ENCODE measurements at places on chromosomes 2 and 18. TPM values are rescaled to one million over a fixed set of nuclear protein-coding genes. Genes with fewer than 3 reads are reported as not detected.

GRCh38 chr18:56637711-56638231, 621 bp downstream of the TXNL1 start:
- no peak for DNase-seq
- peaks cover 2% of the 10 kb centered on the region for H3K36me3 ChIP-seq
- H3K4me1 ChIP-seq: peaks cover 39% of the 10 kb centered on the region
- H3K4me3 ChIP-seq: peak overlapping the region; percentile 99
- H3K27ac ChIP-seq: peak overlapping the region; percentile 99

Gene PROKR1
- not detected for total RNA-seq

DNA sequence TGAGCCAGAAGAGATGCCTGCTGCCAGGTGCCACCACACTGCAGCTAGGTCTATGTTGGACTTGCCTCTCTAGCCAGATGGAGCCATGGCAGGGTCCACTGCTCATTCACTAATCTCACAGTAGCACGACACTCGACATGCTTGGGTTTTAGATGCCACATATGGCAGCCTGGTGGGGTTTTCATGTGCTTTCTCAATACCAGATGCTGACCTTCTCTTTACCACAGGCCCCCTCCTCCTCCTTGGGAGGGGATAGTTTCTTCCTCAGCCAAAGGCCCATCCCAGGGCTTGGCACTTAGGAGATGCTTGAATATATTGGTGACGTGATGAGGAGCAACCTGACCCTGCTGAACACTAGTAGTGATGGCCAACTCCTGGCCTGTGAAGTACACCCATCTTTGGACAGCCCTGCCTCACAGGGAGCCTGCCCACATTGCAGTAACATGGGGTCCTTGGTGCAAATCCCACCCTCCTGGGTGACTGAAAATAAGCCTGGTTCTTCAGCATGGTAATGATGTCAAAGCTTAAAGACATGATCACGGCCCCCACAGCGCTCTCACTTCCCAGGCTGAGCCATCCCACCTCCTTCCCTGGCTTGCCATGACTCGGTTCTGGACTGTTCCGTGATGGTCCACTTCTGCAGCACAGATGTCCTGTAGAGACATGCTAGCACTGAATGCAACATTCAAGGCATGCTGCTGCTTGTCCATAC, 227.5 kb downstream of the SH3RF3 start:
- no peaks in the 10 kb centered on the region for H3K27me3 ChIP-seq
- peak; percentile 42 for DNase-seq
- peaks cover 31% of the 10 kb centered on the region for H3K4me1 ChIP-seq
- no peak overlapping the region for H3K4me3 ChIP-seq

Gene ADD2
- not detected for total RNA-seq

Gene AQP12A
- not detected for total RNA-seq

DNA sequence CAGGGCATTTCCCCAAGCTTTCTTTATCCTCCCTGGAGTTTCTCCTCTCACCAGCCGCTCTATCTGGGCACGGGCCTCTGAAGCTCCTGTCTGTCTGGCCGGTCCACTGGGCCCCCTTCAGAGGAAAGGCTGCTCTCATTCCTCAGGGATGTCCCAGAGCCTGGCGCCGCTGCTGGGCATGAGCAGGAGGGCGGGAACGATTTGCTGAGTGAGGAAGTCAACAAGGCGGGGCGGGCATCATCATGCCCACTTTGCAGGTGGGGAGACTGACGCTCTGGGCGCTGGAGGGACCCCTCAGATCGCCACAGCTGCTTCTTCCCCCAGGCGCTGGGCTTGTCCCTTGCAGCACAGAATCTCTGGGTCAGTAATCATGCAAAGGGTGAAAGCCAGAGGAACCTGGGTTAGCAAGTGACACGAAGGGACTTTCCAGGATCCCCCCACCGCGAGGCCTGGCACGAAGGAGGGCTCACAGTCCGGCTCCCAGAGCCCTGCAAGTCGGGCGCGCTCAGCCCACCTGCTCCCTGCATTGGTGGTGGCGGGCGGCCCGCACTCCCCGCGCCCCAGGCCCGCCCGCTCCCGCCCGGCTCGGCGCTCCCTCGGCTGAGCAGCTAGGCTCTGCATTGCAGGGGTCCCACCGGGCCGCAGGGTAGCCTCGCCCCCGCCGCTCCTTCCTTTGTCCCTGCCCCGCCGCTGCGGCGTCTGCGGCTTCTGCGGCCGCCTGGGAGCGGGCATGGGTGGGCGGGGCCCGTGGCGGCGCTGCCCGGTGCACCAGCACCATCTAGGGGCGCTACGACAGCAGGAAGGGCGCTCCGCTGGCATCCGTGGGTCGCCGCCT, 157.8 kb downstream of the CYRIA start:
- peaks cover 27% of the 10 kb centered on the region for H3K27me3 ChIP-seq
- H3K4me3 ChIP-seq: no peak overlapping the region
- no peak overlapping the region for H3K27ac ChIP-seq
- DNase-seq: no peak
- no peaks in the 10 kb centered on the region for H3K36me3 ChIP-seq

- no peaks in the 10 kb centered on the region for H3K27me3 ChIP-seq
- H3K36me3 ChIP-seq: no peaks in the 10 kb centered on the region
- no peak for DNase-seq
- peaks cover 40% of the 10 kb centered on the region for H3K4me1 ChIP-seq
These were observed 54.6 kb downstream of the ZFP36L2 start for GRCh38 chr2:43171789-43172188.

DNA sequence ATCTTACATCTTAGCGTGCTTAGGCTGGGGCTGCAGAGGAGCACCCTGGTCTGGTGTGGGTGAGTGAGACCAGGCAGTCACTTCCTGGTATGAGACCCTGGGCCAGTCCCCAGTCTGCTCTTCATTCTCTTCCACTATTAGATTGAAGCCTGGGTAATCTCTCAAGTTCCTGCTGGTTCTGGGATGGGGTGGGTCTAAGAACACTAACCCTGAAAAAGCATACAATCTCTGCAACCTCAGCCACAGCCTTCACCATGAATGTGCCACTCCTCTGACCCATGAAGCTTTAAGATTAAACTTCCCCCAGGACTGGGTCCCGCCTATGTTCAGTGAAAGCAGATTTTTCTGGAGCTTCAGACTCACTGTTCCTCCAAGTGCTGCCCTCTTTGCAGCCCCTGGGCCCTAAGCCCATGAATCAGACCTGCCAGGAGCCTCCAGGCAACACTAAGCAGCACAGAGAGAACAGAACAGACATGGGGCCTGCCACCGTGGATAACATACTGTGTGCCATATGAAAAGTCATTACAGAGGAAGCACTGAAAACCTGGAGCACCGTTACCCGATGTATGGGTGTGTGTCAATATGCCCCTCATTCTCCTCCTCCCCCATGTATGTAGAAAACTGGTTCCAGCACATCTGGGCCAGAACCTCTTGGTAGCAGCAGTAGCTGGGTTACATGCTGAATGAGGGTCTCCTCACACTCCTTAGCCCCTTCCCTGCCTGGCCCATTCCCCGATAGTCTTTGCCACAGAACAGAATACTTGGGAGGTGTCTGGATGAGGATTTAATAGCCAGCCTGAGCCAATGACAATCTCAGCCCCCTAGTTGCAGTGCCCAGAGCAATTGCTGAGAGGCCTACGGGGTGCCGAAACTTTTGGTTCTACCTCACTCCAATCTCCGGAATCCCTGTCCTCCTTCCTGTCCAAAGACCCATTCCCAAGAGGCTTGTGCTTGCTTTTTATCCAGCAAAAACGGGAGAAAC, 2.7 kb upstream of the SIX2 start:
- no peaks in the 10 kb centered on the region for H3K27me3 ChIP-seq
- H3K36me3 ChIP-seq: no peaks in the 10 kb centered on the region
- peaks cover 41% of the 10 kb centered on the region for H3K4me1 ChIP-seq
- no peak for DNase-seq

- H3K27me3 ChIP-seq: no peaks in the 10 kb centered on the region
- H3K36me3 ChIP-seq: no peaks in the 10 kb centered on the region
- H3K27ac ChIP-seq: peak overlapping the region; percentile 8
- DNase-seq: no peak
- H3K4me1 ChIP-seq: peaks cover 59% of the 10 kb centered on the region
These were observed 61.6 kb downstream of the AAK1 start for GRCh38 chr2:69581774-69582581.

DNA sequence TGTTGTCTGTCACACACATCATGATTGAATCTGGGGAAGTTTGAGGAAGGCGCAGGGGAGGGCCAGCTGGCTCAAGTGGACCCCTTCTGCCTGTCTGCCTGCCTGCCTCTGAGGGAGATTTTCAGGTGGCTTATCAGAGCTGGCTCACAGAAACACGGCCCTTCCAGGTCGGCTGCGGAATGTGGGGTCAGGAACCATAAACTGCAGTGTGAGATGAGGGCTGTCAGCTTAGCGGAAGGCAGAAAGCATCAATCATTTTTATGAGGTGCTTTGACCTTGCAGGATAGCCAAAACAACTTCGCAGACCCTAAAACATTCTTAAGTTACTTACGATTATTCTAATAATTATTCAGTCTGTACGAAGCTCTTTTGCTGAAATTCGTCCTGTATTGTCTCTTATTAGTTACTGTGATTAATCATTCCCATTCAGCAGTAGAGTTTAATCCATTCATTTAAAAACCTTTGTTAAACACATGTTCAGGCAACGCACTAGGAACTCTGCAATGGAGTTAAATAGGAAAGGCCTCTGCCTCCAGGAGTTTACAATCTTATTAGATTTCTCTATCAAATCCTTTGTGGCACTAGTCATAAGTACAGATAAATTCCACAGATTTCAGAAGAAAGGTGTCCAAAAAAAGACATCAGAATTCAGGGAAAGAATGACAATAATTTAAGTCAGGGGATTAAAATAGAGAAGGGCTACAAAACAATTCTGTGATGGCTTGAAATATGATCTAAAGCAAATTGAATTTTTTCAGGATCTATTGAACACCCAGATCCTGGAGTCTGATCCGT, 371.6 kb downstream of the HRH4 start:
- peaks cover 22% of the 10 kb centered on the region for H3K27me3 ChIP-seq
- no peak overlapping the region for H3K4me3 ChIP-seq
- no peak for DNase-seq
- no peaks in the 10 kb centered on the region for H3K4me1 ChIP-seq

Data from osteocyte (in vitro differentiated cells).